D721Med (cell line): ENCODE measurements at places on chromosomes 1 and 21.

DNA sequence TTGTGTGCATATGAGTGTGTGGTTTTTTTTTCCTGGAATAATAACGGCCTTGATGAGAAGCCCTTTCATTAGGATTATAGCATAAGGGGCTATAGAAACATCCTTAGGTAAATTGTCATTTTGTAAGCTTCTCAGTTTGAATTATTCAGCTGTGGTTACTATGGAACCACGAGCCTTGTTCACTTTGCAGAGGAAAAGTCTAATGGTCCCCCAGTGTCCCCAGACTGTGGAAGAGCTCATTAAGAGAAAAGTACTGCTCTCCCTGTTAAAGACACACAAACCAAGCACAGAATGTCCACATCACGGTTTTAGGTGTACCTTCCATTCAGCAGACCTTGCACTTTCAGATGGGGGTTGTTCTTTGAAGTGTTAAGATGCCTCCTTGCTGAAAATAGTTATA is 199.3 kb upstream of the DEPDC1 start:
- no peak for DNase-seq

- no peak for DNase-seq
These were observed 8.3 kb downstream of the WARS2 start for GRCh38 chr1:119132179-119132578.

DNA sequence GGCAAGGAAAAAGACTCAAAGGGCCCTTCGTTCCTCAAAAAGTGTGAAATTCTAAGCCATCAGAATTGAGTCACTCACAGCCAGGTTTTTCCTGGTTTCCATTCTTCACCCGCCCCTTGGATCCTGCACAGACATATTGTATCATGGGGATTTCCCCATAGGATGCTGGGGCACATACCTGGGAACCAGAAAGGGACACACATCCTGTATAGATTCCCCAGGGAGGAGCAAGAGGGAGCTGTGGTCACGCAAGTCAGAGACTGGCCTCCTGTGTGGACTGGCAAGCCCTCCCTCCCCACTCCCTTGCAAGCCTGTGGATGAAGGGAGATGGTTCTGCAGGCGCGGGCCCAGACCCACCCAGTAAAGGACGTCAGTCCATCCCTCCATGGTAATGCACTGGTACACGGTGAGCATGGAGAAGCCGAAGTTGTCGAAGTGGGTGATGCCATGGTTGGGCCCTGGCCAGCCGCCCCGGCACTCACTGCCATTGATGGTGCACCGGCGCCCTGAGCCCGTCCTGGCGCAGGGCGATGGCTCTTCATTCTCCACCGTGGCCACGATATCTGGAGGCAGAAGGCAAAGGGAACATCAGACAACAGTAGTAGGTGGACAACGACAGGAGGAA is 23.2 kb downstream of the CACNA1S start:
- DNase-seq = no peak

- no peak for DNase-seq
These were observed 17.3 kb downstream of the ODF2L start for GRCh38 chr1:86378813-86379212.

DNA sequence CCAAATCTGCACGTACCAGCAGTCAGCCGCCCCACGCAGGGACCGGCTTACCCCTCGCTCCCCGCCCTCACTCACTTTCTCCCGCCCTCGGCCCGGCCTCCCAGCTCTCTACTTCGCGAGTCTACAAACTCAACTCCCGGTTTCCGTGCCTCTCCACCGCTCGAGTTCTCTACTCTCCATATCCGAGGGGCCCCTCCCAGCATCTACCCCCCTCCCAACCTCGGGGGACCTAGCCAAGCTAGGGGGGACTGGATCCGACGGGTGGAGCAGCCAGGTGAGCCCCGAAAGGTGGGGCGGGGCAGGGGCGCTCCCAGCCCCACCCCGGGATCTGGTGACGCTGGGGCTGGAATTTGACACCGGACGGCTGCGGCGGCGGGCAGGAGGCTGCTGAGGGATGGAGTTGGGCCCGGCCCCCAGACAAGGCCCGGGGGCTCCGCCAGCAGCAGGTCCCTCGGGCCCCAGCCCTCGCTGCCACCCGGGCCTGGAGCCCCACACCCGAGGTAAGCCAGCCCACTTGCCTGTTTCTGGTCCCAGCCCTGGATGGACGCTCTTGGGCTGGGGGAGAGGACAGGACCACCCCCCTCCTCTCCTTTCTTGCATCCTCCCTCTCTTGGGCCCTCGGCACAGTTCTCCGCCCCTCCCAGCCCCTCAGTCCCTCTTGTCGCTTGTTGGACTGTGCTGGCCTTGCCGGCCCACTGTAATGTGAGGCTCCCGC is at the start of gene ARTN:
Gene ARTN (plus strand): TSS at position 416 of the 715 bp plus-strand sequence. CDS start 1,856 bp downstream, outside the sequence.
- DNase-seq = no peak

DNA sequence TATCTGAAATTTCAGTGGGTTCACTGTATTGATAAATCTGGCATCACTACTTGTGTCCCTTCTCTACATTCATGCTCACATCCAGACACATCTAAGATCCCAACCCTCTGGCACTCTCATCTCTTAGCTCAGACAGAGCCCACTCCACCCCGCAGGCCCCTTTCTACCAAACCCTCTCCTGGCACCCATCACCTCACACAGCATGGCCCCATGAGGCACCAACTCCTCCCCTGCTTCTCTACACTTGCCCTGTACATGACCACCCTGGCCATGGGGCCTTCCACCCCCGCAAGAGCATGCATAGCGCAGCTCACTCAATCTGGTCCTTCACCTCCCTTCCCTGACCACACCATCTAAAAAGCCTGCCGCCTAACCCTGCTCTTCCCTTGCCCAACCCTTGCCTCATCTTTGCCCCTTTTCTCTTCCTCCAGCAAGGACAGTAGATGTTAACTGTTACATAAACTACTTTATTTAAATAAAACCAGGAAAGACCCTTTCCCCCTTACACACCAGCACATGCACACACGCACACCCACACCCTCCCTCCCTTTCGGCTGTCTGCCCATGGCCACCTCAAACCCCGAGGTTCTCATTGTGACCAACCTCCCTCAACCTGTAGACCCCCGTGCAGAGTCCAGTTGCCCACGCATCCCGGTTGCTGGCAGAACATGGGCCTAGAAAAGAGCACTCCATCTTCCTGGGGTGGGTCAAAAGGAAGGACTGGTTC is 15.6 kb downstream of the SH3BP5L start:
- DNase-seq = no peak

GRCh38 chr1:205545001-205545919 is 40.8 kb downstream of the CDK18 start:
- DNase-seq = no peak

GRCh38 chr1:192375306-192375705 is 58.5 kb downstream of the RGS21 start:
- no peak for DNase-seq

GRCh38 chr21:26815197-26815596 is 30.0 kb downstream of the ADAMTS1 start:
- DNase-seq = no peak

DNA sequence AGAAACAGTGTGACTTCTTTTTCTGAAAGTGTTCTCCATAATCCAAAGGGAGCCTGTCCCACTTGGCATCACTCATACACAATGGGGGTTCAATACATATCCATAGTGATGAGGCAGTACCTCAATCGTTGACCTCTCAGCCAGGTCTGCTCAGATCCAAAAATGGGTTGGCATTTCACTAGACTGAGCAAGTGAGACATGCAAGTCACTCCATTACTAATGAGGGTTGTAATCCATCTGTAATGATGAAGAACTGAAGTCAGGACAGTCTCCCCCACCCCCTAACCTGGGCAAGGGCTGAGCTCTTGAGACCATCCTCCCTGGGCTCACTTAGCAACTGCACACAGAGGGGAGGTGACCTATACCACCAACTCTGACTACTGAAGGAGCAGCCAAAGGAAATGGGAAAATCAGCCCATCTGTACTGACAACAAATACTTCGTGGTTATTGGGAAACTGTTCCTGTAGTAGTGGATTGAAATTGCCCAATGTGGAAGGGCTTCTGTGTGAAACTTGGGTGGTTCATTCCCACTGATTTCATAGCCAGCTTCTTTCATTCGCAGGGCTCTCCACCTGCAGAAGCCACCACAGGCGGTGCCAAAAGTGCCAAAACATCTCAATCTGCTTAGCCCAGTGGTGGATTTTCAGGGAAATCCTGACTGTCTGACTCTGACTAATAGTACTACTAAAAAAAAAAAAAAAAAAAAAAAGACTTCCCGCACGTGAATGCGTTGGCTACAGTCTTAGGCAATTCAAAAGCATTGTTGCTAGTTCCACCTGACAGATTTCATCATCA is 5.0 kb downstream of the NGF start:
- no peak for DNase-seq

DNA sequence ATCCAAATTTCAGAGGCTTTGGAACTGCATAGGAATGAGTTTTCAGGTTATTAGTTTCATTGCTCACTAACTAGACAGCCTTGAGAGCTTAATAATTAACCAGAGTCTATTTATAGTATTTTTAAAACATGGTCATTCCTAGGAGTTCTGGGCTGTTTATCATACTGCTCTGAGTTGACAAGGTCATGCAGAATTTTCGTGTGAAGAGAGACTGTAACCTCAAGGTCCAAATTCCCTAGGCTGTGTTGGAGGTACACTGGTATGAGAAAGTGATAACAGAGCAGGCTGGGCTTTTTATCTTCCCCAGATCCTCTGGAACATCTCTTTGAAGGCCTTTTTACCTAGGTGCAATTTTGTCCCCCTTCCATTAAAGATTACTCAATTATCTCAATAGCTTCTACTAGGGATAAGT is 736.3 kb downstream of the LTN1 start:
- DNase-seq = no peak
